Amygdala (tissue), 56 donors: ENCODE measurements at places on chromosomes 2 and 18.

DNA sequence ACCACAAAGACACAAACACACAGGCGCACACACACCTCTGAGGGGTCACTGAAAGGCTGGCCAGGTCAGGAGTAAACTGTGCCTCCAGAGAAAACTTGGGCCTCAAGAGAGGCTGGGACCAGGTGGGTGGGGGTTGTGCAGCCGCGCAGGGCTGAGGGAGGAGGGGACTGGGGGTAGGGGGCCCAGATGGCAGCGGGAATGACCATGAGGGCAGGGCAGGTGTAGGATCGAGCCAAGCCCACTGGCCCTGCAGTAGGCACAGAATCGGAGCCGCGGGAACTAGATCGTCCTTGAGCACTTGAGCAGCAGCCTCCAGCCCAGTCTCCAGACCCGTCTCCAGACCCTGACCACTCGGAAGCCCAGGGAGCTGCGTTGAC lies 36.8 kb downstream of the ANKMY1 start:
- no peak for DNase-seq

DNA sequence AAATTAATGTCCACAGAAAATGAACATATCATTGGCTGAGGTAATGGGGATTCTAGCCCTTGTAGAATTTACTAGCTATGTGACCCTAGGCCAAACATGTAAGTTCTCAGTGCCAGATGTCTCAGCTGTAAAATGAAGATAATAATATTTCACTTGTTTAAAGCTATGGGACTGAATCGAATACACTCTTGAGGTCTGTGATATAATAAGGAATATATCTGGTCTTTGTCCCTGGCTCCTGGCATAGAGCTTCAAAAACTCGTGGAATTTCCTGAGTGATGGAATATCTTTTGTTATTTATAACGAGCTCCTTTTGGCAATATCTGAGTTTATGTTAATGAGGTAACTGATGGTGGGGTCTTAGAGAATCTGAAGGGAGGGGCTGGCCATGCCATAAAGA lies 201.4 kb upstream of the CYP26B1 start:
- no peak for DNase-seq

DNA sequence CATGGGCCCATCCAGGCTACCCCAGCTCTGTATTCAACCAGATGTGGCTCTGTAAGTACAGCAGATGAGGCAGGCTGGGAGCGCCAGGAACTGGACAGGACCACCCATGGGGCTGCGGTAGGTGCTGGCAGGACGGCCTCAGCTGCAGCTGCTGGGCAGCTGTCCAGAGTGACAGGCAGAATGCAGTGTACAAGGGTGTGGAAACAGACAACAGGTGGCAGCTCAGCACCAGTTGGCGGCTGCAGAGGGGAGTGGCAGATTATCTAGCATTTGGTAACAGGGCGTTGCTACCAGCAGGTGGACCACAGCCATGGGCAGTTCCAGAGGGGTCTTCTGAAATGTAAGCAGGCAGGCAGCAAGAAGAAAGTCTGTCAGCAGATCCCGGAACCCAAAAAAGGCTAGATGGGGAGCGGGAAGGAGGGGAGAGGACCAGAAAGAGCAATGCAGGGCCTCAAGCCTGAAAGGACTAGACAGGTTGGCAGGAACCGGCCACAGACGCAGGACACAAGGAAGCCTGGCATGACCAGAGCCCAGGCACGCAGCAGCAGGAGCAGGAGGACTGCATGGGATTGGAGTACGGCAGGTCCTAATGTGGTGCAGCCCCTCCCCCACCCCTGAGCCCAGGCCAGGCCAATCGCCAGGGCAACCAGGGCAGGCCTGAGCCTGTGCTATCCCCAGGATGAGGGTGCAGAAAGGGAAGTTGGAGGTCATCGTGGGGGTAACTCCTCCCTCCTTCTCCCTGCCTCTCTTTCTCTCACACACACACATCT lies 24.7 kb downstream of the PKDCC start:
- no peak for DNase-seq

DNA sequence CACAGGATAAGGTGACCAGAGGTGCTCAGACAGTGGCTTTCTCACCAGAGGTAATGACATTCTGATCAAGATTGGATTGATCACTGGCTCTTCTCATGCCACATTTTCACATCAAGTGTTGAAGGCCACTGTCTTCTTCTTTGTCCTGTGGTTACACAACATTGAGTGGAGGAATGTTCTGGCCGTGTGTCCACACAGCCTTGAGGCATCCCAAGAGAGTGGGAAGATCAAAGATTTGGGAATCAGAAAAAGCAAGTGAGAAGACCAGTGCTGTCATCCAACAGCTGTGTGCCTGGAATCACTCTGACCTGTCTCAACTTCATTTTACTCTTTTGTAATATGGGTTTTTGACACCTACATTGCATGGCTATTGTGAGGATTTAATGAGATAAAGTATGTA lies 67.4 kb downstream of the IL1R2 start:
- DNase-seq = no peak

DNA sequence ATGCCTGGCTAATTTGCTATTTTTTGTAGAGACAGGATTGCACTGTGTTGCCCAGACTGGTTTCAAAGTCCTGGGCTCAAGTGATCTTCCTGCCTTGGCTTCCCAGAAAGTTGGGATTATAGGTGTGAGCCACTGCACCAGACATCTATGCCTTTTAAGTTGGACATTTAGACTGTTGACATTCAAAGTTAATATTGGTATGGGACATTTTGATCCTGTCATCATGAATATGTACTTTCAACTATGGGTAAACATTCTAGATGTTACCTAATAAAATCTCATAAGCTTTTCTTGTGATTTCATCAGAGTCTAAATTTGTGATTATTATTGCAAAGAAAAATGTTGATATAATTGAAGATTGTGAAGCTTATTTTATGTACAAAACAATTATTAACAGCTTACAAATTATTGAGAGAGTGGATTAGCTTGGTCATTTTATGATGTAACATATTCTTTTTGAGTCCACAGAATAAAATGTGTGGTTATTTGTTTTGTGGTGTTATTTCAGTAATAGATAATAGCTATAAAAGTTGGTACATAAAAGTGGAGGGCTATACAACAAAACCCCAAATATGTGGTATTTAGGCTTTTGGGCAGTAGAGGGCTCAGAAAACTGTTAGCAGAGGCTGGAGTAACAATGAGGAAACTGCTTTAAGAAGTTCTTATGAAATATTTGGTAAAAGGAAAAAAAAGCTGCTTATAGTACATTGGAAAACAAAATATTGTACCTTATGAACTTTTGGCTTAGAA lies 41.4 kb downstream of the STARD6 start:
- DNase-seq = no peak

DNA sequence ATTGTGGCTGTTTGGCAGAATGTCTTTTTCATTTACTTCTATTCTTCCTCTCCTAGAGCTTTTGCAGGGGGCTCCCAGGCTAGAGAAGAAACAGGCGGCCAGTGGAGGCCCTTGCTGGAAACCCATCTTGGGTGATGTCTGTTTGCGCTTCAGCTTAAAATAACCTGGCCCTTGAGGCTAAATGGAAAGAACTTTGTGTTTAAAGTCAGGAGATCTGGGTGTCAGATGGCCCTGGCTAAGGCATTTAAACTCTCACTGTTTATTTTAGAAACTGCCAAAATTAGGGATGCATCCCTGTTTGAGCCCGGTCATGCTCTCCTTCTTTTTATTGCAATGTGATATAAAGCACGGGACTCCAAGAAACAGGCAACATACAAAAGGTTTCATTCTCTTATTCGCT lies 118.4 kb upstream of the RMP24 start:
- no peak for DNase-seq

- DNase-seq = no peak
Measured at GRCh38 chr2:167383610-167384194, 495.4 kb downstream of the XIRP2 start.

GRCh38 chr2:83757329-83757728 lies 701.8 kb downstream of the SUCLG1 start:
- no peak for DNase-seq

GRCh38 chr2:176246331-176246730 lies 22.9 kb upstream of the MTX2 start:
- peak; percentile 58 for DNase-seq

- DNase-seq = no peak
Measured at GRCh38 chr2:133975676-133976428, 278.0 kb upstream of the MGAT5 start.
